ENCODE measurements at places on chromosomes 11 and 22.

DNA sequence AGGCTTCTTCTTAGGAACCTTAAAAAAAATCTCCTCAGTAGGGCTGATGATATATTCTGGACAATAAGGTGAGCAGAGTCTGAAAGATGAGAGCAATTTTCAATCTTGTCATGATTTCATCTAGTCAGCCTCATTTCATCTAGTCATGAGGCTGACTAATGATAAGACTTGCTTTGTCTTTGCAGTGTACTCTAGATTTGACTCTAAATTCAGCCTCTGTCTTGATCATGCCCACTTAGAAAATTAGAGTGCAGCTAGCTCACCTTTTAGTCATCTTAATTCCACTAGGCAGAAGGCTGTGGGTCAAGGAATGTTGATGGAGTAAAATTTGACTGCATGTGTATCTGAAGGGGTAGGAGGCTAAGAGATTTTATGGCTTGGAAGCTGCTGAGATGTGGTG lies 5.5 kb downstream of the EHF start:
- DNase-seq = no peak

- no peak for DNase-seq
Observed at GRCh38 chr22:23098718-23099530, 28.6 kb downstream of the GNAZ start.

DNA sequence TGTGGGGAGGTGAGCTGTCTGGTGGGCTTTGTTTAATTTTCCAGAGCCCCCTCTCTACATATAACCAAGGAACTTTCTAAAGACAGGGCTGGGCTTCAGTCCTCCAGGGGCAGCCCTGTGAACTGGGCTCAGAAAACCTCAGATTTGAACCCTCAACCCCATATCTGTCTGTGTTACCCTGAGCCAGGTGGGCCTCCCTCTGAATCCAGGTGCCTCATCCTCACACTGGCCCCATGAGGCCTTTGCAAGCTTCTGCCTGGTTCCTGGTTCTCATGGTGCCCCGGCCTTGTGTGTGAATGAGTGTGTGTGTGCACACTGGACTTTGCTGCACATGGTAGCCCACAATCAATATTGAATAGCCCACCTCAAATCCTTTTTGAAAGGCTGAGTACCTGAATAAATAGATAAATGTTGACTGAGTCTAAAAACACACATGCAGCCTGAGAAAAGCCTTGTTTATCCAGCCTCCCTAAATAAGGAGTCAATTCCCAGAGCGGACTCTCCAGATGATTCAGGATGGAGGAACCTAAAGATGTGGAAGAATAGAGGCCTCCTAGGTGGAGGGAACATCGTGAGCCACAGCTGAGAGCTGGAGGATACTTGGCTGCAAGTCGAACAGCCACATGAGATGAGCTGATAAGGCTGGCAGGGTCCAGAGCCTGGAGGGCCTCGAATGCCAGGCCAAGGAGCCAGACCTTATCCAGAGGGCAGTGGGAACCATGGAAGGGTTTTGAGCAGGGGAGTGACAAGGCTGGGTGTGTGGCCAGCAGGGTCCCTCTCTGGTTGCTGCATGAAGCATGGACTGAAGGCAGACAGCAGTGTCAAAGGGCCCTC lies 28.1 kb upstream of the P2RY2 start:
- DNase-seq = no peak

- no peak for DNase-seq
Observed at GRCh38 chr11:108606495-108607160, 13.1 kb upstream of the EXPH5 start.

DNA sequence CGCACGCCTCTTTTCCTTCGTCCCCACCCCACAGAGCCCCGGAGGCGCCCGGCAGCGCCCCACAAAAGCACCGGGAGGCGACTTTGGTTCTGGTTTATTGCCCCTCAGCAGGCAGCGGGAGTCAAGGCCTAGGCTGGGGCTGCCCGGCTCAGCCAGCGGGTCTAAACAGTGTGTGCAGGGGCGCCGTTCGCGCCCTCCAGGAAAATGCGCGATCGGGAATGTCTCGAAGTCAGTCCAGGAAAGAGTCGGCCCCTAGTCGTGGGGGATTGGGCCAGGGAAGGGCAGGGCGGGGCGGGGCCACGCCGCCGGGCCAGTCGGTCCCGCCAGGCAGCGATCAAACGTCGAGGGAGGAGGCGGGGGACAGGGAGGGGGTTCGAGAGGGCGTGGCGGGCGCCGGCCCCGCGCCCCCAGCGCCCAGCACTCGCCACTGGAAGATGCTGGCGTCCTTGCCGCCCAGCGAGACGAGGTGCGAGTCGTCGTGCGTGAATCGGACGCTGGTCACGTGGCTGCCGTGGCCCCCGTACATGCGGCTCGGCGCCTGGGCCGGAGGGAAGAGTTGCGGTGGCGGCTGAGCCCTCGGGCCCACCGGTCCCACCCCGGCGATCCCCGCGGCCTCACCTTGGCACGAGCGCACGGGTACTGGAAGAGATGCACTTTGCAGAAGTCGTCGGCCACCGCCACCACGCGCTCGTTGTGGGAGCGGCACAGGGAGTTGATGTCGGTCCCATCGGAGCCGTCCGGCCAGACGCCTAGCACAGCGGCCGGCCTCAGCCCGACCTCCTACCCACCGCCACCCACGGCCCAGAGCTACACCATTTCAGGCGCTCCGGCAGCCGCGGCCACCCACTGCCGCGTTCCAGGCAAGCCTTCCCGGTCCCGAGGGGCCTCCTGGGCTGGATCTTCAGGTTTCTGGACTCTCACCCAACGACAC lies 741 bp upstream of the MTA2 start:
- DNase-seq = peak; percentile 53

DNA sequence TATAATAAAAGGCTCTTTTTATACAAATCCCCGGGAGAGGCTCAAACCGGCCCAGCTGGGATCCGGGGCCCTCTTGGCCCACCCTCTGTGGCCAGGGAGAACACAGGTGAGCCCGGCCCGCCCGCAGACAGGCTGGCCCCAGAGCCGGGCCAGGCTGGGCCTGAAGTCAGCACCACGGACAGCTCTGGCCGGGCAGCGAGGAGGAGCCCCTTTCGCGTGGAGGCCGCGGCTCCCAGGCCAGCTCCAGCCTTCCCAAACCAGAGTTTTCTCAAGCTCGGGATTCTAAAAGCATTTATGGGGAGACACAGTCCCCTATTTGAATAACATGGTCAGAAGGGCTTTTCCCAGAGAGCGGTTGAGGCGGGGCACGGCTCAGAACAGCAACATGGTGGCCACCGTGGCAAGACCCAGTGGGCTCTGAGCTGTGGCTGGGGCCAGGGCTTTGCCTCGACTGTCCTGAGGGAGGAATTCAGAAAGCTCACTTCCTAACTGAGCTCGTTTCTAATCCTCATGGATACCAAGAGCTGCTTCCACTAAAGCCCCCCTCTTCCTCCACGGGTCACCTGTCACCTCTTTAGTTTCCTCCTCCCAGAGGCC lies 115.4 kb downstream of the BRD1 start:
- DNase-seq = peak; percentile 55

- no peak for DNase-seq
Observed at GRCh38 chr11:60830478-60831142, 11.3 kb upstream of the CCDC86 start.

- no peak for DNase-seq
Observed at GRCh38 chr11:114821621-114822412, 143.5 kb downstream of the NXPE2 start.

GRCh38 chr11:125515102-125515439 lies 19.0 kb upstream of the FEZ1 start:
- no peak for DNase-seq

GRCh38 chr11:86255896-86256295 lies 11.3 kb downstream of the EED start:
- DNase-seq = no peak

DNA sequence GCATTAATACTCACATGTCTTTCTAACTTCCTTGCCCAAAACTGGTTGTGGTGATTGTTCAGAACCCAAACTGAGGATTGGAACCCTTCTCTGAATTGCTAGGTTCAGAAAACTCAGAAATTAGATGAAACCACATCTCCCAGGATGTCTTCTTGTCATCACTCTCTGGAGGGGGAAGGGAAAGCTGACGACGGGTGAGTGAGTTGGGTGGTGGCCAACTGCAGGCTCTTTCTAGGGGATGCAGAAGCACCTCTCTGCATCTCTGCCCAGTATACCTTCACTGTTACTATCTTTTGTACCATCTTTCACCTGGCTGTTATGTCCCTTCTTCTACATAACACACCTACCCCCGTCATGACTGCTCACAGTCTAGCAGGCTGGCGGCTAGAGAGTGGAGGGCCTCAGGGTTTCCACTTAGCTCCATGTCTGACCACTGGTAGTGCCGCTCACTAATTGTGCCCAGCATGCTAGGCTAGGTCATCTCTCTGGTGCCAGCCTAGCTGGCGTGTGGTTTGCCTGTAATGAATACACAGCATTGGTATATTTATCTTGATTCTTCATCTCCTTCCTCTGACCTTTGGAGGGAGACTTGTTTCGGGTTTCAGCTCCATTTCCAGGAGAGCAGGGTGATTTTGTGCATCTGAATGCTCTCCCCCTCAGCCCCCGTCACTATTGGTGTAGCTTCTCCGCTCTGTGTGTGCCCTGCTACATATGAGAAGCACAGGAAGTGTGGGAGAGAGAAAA lies 7.3 kb downstream of the GRAMD1B start:
- peak; percentile 31 for DNase-seq

DNA sequence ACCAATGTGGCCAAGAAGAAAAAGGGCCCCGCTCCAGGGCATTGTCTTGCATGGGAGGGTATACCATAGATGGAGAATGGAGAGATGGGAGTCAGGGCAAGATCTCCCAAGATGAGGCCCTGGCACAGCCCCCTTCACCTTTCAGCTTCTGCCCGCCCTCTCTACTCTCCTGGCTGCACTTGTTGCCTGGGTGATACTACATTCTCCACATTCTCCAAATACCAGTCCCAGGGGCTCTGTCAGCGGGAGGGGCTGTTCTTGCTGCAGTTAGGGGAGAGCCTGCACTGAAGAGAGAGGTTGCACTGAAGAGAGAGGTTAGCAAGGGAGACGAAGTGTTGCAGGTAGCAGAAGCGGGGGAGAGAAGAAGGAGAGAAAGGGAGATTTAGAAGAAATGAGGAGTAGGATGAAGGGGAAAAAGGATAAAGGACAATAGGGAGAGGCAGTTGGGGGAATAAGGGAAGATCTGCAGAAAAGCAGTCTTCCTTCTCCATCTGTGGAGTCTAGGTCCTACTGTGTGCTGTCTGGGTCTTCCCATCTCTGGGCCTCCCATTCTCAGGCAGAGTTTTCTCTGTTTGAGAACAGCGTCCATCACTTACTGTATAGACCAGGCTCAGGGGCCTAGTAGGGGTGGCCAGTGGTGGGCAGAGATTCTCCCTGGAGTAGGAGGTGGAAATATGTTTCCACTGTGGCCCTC lies 8.0 kb downstream of the PHLDB1 start:
- peak; percentile 78 for DNase-seq

GRCh38 chr22:46969491-46969890 lies 207.0 kb downstream of the TBC1D22A start:
- no peak for DNase-seq

DNA sequence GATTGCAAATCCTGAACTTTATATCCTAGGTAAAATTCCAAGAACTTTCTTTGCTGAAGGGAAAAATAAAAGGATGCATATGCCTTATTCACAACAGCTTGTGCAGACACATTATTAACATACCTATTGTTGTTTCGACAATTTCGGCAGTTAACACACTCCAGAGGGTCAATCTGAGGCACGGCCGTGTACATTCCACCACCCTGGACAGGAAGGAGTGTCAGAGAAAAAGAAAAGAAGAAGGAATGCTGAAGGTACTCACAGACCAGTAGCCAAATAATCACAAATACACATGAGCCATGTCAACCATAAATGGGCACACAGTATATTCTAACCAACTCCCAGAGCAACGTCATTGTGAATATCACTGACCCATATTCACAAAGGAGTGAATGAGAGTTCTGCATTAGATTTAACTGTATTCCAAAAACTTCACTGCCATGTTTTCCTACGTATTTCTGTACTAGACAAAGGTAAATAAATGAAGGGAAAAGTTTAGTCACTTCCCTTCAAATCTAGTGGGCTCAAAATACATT lies 32.4 kb downstream of the VSIG10L2 start:
- no peak for DNase-seq

DNA sequence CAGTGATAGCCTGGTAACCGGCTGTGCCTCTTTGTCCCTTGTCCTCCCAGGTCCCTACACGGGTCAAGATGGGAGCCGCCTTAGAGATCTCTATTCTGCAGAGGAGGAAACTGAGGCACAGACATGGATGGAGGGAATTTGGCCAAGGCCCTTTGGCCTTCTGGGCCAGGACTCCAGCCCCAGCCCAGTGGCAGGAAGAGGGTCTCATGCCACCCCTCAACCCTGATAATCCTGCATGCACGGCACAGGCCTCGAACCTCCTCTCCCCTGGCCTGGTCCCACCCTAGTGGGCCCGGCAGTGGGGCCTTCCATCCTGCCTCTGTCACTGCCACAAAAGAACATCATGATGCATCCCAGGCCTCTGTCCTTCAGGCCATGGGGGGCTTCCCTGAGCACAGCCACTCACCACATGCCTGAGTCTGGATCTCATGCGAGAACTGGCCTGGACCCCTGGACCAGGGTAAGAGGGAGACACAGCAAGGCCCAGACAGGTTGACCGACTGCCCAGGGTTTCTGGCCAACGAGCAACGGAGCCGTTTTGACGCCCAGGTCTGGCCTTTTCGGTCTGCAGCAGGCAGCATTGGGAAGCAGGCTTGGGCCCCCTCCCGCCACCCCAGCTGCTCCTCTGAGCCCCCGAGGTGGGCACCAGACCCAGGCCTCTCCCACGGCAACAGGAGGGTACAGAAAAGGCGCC lies 6.5 kb downstream of the LINC01488 start:
- DNase-seq = no peak

DNA sequence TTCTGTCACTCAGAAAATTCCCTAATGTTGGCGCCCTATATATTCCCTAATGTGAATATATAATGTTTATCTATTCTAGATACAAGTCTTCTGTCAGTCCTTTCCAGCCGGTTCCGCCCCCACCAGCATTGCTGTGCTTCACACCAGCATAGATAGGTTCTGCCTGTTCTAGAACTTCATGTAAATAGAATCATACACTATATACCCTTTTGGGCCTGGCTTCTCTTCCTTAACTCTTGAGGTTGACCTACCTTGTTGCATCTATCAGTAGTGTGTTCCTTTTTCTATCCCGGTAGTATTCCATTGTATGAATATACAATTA lies 34.6 kb downstream of the OTOG start:
- no peak for DNase-seq

DNA sequence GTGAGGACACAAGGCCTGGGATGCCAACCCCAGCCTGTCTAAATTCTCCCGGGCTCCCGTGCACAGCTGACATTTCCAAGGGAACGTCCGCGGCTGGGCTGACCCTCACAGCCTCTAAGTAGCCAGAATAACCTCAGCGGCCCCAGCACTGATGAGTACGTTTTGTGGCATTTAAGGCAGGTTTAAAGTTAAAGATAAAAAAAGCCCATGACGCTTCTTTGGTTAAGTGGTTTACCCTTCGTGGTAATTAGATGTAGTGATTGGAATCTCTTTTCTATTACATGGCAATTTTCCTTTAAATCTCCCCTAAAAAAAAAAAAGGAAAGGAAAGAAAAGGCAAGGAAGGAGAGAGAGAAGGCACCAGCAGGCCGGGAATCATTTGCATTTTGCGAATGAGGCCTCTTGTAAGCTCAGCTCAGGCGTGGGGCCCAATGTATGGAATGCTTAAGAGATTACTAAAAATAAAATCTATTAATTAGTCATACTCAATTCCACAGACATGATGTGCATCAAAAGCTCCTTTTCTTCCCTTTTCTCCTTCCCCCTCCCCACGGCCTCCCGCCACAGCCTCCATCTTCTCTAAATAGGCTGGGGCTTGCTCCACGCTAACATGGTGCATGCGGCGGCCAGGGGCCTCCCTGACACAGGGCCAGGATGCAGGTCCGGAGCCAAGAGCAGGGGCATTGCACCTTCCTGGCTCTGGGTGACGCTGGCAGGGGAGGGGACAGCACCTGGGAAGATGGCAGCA lies 44.1 kb downstream of the MACROD1 start:
- no peak for DNase-seq

Measured in left kidney (tissue), 8 donors.